Stimulated activated CD8-positive, alpha-beta memory T cell treated with anti-CD3 and anti-CD28 coated beads, Interleukin-4, amount 100 ng/mL, for 1 hour (primary cell): ENCODE measurements at places on chromosomes 1 and 21.
A peak's percentile ranks its signal among the peaks of the same experiment; 100 is the strongest.

GRCh38 chr1:10459184-10459583 is 9.4 kb downstream of the CORT start:
- DNase-seq: no peak

DNA sequence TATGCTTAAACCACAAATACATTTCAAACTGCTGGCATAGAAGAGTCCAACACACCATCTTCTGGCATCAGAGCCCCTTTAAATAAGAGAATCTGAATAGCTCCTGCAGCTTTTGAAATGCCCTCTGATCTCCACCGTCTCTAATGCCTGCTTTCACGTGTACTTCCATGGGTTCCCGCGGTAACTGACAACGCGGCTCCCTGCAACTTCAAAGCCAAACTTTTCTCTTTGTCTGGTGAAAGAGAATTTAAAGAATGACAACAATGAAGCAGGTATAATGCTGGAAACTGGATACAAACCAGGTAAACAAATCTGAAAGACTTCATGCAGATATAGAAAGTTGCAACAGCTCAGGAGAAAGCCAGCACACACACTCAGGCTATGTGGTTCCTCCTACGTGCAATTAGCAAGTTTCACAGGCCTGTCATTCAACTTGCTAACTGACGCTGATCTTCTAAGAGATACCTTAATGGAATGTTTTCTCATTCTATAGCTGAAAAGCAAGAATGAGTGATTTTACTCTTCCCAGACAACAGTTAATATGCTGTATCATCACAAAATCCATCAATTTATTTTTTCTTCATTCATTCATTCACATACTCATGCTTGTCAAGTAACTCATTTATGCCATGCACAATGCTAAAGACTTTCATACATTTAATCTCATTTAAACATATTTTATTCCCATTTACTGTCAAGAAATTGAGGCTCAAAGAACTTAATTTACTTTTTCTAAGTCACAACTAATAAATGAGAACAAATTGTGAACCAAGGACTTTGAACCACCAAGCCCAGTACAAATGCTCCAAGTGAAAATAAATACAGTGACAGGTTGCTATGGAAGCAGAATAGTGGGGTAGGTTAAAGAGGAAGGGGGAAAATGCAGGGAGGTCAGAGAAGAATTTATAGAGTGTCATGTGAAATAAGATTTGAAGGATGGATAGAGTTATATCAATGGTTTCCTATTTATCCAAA is 202.7 kb upstream of the SNX7 start:
- no peak for DNase-seq

DNA sequence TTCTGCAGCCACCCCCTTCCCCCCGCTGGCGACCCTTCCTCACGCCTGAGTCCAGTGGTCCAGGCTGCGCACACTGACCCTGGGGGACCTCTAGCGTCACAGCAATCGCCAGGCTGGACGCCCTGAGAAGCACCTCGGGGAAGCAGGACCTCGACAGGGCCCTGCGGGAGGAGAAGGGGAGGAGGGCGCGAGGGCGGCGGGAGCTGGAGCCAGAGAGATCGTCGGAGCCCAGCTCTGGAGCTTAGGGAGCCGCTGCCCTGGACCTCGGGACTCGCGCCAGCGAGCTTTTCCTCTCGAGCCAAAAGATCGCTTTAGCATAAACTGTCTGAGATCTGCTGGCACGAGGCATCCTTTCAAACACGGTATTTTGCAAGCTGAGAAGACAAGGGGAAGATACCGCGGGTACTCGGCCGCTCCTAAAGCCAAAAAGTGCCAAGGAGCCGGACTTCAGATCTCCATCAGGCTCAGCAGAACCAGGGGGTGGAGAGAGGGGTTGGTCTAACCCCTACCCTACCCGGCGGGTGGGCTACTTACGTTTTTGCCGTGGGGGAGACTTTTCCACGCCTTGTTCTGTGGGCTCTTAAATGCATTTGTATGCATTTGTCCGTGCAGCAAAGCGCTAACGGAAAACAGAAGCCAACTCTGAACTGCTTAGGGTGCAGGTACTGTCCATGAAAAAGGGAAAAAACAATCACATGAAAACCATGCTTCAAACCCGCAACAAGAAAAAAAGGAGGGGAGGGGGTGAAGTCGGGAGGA is 586 bp downstream of the COL24A1 start:
- DNase-seq: no peak

- DNase-seq: no peak
Measured at GRCh38 chr1:58687516-58687915, 12.3 kb downstream of the MYSM1 start.

GRCh38 chr1:203648276-203648675 is 21.6 kb downstream of the ATP2B4 start:
- DNase-seq: no peak

DNA sequence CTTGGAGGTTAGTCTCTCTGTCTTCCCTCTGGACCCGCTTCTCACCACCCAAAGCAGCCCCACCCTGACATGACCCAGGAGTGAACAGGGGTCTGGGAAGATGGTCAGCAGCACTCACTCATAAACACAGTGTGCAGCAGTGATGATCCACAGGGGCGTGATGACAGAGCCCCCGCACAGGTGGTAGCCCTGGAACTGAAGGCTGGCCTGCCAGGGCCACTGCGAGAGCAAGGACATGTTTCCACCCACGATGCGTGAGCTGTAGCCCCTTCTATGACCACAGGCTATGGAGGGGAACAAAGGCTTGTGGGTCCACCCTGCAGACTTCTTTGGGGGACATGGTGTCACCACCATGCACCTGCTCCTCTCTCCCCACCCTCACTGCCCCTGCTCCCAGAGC is 12.9 kb downstream of the TMPRSS3 start:
- no peak for DNase-seq

- DNase-seq: no peak
Measured at GRCh38 chr1:9844106-9844505, 20.3 kb upstream of the CLSTN1 start.

GRCh38 chr1:242133796-242134195 is 134.9 kb upstream of the MAP1LC3C start:
- DNase-seq: no peak

DNA sequence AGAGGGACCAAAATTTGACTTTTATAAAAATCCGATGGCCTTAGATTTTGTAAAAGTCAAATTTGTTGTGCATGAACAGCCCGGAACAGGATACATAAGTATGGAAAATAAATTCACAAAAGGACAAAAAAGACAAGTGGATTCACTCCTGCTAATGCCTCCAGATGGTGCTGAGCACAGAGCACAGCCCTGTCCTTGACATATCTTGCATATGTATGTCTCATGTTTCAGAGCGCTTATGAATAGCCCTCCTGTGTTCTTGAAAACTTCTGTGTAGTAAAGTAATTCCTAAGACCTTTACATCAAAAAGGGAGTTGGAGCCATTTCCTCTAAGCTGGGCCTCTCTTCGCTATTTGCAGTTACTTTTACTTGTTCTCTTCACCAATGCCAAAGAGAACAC is 110.7 kb upstream of the RAB3GAP2 start:
- no peak for DNase-seq

DNA sequence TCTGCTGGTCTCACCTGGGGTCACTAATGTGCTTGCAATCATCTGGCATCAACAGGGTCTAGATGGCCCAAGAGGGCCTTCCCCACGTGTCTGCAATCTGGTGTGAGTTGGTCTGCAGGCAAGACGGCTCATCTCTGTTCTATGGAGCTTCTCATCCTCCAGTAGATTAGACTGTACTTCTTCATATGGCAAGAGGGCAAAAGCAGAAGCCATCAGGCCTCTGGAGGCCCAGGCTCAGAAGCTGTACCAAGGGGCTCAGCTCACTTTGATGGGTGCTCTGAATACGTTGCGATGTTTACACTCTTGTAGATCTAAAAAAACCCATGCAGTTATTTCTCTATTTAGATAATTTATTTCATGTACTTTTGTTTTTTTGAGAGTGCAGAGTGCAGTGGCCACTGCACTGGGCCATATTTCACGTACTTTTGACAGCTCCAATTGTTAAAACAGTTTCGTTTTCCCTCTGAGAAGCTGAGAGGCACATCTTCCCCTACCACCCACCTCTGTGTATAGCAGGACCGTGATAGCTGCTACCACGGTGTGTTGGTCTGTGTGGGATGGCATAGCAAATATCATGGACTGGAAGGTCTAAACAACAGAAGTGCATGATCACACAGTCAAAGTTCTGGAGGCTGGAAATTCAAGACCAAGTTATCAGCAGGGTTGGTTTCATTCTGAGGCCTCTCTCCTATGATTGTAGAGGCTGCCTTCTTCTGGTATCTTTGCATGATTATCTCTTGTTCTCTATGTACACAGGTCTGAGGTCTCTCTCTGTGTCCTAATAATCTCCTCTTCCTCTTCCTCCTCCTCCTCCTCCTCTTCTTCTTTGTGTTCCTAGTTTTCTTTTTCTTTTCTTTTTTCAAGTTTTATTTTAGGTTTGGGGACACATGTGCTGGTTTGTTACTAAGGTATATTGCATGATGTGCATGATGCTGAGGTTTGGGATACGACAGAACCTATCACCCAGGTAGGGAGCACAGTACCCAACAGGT is 17.0 kb downstream of the CITED4 start:
- DNase-seq: no peak

- no peak for DNase-seq
Measured at GRCh38 chr1:147798731-147799130, 38.3 kb upstream of the GJA5 start.

DNA sequence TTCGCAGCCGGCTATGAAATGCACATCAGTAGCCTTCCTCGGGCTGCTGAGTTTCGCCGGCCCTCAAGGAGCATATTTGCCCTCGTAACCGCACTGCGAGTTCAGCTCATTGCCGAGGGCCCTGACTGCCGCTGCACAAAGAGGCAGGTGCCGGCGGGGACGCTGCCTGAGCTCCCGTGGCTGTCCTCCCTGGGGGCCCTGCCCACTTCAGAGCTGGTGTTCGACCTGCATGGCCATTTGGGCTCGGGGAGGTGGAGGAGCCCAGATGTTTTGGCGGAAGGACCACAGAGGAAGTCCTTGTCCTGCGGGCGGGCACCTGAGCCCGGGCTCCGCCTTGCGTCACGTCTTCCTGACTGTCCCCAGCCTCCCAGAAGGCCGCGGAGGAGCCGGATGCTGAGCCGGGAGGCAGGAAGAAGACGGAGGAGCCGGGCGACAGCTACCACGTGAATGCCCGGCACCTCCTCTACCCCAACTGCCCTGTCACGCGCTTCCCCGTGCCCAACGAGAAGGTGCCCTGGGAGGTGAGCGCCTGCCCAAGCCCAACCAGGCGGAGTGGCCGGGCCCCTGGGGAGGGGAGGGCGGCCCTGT is 29.9 kb upstream of the LRRC3 start:
- no peak for DNase-seq

DNA sequence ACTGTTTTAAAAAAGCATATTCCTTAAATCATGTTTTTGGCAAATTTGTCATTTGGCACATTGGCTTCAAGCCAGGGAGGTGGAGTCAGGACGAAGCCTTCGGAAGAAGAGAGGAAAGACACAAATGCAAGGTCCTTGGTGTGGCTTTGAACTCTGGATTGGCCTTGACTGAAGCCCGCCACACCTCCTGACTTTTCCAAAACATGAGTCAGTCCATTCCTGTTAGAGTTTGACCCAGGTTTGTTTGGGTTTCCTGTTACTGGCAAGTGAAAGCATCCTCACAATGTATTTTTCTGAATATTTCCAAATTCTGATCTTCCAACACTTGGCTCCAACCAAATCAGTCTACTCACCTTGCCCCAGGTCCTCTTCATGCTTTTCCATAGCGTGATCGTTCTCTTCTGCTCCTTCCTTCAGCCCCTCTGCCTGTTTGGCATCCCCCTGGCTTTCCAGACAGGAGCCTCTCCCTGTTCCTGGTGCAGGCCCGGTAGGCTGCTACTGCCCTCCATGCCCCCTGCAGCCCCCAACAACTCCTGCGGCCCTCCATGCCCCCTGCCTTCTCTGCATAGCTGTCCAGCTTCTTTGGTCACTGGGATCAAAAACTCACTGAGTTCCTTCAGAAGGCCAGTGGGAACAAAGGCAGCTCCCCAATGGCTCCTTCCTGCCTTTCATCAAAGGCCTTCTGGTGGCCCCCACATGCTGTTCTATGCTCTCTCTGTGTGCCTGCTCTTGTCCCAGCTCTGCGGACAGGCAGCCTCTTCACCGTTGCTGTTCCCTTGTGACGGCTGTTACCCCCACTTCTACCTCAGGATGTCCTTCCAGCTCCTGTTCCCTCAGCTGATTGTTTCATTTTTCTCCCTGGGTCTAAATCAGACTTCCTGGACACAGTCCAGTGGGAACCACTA is 30.4 kb upstream of the SLC30A1 start:
- DNase-seq: no peak

- peak; percentile 27 for DNase-seq
Measured at GRCh38 chr1:17335821-17336710, 28.1 kb downstream of the PADI4 start.

DNA sequence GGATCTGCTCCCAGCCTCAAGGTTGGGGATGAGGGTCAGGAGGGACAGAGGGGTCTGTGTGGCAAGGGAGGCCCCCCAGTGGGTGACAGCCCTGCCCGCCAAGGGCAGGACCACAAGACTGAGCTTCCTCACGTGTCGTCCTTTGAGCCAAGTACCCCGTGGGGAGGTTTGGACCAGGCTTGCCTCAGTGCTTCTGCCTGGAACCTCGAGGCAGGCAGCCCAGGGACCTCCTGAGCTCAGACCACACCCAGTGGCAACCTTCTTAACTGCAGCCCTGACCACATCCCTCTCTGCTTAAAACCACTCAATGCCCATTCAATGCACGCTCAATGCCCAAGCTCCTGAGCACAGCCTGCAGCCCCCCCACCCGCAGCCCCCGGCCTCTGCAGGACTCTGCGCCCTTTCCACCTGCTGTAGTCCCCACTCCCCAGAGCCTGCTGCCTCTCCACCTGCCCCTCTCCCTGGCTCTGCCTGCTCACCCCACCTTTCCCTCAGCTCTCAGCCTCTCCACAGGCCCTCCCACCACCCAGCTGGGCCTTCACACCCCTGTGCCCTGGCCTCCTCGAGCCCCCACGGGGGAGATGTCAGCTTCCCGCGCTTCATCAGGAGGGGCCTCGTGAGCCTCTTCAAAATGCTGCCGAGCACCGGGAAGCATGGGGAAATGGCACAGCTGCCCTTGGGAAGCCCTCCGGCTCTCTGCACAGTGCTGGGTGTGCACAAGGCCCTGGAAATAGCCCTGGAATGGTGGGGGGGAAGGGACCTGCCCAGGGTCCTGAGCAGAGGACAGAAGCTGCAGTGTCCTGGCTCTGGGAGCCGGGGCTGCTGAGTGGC is 129.3 kb upstream of the VAMP3 start:
- DNase-seq: no peak

GRCh38 chr1:203163891-203164635 is 11.6 kb downstream of the MYBPH start:
- no peak for DNase-seq

GRCh38 chr1:93960641-93961147 is 51.5 kb upstream of the GCLM start:
- no peak for DNase-seq
